ENCODE measurements at places on chromosomes 12 and 14.

DNA sequence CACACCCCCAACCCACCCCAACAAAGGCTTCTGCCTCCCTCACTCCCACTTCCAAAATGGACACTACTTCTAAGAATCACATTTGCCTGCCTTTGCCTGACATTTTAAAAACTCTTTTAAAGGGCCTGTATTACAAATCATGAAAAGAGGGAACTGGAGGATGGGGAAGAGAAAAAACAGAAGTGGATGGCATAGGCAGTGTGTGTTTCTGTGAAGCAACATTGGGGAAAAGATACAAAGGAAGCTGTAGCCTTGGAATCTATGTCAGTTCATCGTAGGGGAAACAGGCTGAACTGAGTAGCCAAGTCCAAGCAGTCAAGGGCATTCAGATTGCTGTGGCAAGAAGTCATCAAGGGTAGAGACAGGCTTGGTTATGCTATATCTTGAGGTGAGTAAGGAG, 273.9 kb downstream of the BTG1 start:
- no peak for DNase-seq

DNA sequence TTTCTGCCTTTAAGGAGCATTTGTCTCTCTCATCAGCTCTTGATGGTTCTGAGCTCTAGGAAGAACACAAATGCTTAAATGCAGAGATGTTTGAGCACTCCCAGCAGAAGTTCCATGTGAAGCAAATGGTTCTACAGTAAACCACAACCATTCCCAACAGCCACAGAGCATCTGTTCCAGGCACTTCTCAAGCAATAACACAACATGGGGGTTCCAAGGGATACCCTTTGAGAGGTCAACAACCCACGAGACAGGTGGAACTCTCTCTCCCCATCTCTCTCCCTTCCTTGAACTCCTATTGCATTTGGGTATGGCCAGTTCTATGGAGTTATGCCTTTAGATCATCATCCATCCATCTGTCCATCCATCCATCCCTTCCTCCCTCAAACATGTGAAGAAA, 5.2 kb upstream of the COL2A1 start:
- no peak for DNase-seq

GRCh38 chr12:30829876-30830275, 75.1 kb upstream of the CAPRIN2 start:
- no peak for DNase-seq

- DNase-seq: no peak
These were observed 141.4 kb downstream of the TMEM132D start for GRCh38 chr12:129762436-129762835.

DNA sequence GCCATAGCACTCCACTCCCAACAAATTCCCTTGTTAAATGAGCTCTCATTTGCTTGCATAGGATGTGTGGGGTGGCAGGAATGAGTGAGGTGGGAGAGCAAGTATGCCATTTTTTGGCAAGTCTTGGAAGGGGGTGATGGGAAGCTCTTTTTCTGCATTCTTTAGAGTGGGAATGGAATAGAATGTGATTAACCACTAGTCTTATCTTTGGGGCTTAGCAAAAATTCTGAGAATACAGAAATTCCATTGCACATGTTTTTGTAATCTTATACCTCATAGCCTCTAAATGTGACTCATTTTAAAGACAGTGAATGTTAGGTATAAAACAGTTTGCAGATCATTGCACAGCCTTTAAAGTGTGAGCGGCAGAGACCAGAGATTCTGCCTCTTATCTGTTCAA, 28.4 kb upstream of the NEDD1 start:
- no peak for DNase-seq

DNA sequence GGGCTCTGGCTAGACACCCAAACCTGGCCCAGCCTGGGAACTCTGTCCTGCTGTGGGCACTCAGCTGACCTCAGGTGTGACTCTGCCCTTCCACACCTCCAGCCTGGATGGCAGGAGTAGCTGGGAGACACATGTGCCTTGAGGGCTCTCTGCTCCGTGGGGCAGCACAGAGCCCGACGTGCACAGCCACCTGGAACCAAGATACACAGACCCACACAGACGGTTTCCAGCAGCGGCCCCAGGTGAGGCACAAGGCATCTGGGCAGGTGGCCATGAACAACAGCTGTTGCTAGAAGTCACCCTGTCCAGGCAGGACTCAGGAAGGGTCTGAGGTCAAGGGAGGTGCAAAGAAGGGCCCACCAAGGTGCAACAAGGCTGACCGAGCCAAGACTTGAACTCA, 5.9 kb downstream of the DEGS2 start:
- no peak for DNase-seq

GRCh38 chr12:121390856-121391255, 9.1 kb upstream of the RNF34 start:
- DNase-seq: no peak

All from urothelium cell line (cell line).